ENCODE measurements at places on chromosomes 7 and 10.

- no peak for DNase-seq
Measured at GRCh38 chr7:29510028-29510427, 53.6 kb upstream of the PRR15 start.

DNA sequence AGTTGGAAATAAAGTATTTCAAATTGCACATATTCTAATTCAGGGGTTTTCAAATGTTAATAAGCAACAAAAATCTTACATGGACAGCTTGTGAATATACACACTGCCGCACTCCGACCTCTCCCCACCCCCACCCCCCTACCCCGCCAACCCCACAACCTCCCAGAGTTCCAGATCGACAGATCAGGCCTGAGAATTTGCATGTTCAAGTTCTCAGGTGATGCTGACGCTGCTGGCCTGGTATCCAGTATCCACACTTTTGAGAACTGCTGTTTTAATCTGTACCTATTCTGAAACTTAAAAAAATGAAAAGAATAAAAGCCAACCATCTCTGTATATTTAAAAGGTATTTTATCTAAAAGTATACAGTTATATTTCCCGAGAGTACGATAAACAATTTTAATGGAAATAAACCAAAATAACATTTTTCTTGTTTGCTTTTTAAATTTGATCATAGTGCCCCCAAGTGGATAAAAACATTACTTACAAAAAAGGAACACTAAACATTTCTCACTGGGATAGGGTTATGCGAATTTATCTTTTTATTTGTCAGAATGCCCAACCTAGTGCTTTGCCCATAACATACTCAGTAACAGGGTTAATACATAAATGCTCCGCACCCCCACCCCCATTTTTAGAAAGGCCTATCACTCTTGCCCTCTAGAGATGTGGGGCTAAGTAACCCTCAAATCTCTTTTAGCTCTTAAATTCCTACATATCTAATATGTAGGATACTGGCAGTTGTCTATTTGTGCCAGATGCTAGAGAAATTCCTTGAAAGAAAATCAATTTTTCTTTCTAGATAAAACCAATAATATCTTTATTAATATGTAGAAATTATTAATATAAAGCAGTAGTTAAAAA, 166.3 kb downstream of the RNF133 start:
- DNase-seq: no peak

- DNase-seq: no peak
Measured at GRCh38 chr10:32308027-32308603, 38.8 kb downstream of the EPC1 start.

DNA sequence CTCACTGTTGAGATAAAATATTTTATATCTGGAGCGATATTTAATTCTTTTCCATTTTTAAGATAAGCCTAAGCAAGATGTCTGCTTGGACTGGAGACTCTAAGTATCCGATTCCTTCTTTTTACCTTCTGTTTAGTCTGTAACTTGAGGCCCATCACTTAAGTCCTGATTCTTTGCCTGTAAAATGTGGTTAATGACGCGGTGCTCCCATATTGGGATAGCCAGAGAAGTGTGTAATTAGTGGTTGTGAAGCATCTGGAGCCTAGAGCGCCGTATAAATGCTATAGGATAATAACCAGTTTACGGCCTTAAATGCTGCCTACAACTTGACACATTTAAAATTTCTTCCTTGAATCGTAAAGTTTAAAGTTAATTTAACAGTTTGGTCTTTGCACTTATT, 132.9 kb downstream of the CHN2 start:
- no peak for DNase-seq

DNA sequence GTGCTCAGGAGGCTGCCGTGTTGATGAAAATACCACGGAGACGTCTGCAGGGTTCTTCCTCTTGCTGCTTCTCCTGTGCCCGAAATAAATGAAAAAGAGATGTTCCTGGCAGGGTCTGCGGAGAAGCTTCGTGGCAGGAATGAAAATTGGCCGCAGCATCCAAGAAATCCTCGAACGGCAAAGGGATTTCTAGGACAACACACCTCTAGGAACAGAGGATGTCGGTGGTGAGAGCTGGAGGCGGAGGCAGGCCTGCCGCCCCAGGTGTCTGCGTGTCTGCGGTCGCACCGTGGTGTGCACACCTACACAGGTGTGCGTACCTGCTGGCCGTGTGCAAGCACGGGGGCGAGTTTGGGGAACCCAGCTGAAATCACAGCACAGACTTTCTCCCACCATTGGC, 43.4 kb downstream of the TMEM130 start:
- no peak for DNase-seq

GRCh38 chr7:4040109-4040928, 641.8 kb upstream of the FOXK1 start:
- DNase-seq: no peak

DNA sequence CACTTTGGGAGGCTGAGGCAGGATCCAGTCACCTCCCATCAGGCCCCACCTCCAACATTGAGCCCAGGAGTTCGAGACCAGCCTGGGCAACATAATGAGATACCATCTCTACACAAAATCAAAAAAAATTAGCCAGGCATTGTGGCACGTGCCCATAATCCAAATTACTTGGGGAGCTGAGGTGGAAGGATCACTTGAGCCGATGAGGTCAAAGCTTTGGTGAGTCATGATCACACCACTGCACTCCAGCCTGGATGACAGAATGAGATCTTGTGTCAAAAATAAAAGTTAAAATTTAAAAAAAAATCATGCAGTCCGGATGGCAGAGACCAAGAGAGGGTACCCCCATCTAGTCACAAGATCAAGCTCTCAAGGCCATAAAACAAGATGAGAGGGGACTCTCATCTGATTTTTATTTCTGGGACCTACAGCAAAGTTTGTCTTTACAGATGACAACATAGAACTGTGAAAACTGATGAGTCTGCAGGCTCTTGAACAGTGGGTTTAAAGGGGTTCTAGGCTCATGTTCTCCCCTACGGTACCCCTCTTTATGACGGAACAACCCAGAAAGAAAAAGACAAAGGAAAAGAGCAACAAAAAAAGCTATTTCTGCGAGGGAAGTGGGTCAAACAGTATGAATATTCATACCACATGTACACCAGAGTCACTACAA, 28.9 kb upstream of the CREB3L2 start:
- no peak for DNase-seq

DNA sequence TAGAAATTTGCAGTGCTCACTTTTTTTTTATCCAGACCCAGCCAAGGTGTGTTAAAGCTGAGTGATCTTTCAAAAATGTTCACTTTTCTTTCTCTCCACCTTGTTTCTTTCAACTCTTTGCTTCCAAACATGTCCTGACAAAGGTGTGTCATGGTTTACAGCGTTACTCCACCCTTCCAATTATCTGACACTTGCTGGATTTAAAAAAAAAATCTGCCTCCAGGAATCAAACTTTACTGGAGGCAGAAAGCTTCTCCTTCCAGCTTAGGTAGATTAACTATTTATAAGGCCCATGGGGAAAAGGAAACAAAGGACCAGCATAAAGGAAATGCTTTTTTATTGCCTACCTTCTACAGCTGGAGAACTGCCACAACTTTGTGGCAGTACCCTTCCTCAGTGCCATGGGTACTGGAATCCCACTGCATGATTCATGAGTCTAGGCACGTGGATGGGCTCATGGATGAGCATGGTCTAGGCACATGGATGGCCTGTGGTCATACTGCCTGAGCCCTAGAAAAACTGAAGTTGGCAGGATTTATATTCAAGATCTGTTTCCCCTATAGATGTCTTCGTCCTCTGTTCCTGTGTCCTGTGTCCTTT, at the start of gene COL17A1:
TSS of gene COL17A1 (minus strand) at position 80 of the 600 bp plus-strand sequence. CDS start 5,207 bp downstream, outside the sequence.
- DNase-seq: no peak

- DNase-seq: no peak
Measured at GRCh38 chr10:2772816-2773631, 294.3 kb upstream of the PFKP start.

GRCh38 chr7:128889121-128889520, 21.4 kb downstream of the KCP start:
- DNase-seq: no peak

- no peak for DNase-seq
Measured at GRCh38 chr7:120160166-120160565, 112.8 kb upstream of the KCND2 start.

GRCh38 chr10:72186258-72186981, 29.4 kb upstream of the ANAPC16 start:
- no peak for DNase-seq

DNA sequence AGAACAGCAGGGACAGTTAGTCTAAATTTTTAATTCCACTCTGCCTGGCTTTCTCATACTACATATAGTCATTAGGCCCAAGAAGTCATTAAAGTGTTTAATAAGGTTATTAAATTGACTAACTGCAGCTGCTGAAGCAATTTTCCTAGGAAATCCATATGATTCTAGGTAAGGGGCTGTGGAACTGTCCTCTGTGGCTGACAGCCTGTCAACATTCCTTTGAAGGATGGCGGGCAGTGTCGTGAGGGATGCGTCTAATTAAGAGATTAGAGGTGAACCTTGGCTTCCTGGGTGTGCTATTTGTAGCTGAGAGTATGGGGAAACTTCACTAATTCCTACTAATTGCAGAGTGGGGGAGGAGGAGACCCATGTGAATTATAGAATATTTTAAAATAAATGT, 64.6 kb downstream of the SNX10 start:
- no peak for DNase-seq

DNA sequence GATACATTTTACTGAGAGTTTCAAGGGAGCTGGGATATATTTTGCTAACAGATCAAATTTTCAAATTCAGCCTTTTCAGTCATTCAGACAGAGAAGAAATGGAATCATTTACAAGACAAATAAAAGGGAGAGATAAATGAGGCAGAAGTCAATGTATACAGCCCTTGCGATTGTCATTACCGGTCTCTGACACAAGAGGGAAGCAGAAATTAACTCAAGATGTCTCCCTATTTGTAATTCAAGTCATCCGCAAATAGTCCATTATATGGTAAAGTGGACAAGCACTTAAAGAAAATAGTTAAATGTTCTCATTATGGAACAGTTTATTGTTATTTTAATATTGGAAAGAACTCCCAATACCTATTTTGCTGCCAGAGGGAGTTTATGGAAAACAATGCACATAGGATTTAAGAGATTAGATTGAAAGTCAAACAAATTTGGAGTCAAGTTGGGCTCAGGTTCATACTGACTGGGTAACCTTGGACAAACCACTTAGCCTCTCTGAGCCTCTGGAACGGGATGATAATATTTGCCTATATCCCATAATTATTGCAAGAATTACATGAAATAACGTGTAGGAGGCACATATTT, 89.3 kb upstream of the PRKCQ start:
- DNase-seq: no peak

DNA sequence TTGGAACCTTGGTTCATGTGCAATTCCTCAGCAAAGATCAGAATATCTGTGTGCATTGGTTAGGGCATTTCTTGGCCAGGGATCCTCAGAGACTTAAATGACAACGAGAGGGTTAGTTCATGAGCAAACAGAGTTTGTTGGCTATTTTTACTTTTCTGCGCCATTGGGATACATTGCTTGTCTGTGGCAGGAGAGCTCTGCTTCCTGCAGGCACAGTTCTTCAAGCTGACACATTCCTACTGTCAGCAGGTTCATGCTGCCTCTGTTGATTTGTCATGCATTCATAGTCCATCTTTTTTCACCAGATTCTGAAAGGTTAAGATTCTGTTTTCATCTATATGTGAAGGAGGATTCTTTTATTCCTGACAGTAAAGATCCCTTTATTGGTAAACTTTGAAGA, 139.4 kb downstream of the TMEM178B start:
- no peak for DNase-seq

DNA sequence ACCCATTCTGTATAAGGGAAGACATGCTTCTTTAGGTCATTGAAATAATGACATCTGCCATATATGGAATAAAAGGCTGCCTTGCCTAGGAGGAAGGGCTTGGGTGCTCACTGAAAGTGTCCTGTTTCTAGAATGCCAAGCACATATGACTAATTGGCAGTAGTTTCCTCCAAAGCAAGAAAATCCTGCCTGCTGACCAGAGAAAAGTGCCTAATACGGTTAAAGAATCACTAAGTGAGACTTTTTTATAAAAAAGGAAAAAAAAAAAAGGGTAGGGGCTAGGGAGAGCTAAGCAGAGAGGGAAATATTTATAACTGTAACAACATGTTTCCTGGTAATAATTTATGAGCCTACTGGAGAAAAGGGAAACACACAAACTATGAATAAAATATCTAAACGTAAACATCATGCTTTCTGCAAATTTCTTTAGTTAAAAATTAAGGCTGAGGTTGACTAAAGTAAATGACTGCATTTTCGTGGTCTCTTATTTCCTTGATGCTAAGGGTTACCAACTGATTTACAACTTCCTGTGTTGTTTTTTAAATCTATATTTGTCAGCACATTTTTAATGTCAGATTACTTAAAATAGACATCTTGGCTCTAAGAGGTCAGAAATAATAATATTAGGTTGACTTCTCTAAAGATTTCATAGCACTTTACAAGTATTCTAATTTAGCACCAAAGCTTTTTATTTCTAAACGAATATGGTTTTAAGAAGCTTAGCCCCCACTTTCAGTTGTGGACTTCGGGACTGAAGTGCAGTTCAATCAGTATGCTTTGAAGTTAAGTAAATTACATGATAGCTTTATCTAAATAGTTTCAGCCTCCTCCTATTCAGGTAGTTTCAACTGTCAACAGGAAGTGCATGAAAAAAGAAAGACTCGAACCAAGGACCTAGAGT, 89.6 kb downstream of the CABCOCO1 start:
- DNase-seq: no peak

DNA sequence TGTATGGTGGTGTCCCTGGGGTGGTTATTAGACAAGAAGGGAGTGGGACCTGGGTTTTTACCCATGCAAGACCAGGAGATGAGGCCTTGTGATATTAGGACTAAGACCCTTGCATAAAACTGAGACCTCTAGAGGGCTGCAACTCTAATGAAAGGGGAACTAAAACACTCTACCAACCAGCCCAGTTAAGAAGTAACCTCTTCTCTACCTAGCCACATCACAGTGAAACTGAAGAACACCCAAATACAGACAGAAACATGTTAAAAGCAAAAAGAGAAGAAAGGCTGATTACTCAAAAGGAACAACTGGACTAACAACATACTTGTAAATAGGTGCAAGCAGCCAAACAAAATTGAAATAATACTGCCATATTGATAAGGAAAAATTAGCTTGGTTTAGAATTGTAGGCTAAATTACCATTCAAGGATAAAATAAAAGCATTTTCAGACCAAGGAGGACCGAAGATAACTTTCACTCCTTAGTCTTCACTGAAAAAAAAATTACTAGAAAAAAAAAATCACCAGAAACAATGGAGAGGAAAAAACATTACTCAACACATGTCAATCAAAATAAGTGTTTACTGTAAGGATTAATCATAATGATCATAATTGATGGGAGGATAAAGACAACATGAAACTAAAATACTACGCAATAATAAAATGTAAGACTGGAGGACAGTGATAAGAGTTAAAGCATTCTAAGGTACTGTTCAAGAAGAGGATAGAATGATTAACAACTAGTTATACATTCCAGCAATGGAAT, 27.6 kb downstream of the ERLIN1 start:
- no peak for DNase-seq
